ENCODE measurements at places on chromosomes 1 and 21.

- no peak for DNase-seq
Measured at GRCh38 chr1:7960165-7960564, 1.3 kb upstream of the PARK7 start.

DNA sequence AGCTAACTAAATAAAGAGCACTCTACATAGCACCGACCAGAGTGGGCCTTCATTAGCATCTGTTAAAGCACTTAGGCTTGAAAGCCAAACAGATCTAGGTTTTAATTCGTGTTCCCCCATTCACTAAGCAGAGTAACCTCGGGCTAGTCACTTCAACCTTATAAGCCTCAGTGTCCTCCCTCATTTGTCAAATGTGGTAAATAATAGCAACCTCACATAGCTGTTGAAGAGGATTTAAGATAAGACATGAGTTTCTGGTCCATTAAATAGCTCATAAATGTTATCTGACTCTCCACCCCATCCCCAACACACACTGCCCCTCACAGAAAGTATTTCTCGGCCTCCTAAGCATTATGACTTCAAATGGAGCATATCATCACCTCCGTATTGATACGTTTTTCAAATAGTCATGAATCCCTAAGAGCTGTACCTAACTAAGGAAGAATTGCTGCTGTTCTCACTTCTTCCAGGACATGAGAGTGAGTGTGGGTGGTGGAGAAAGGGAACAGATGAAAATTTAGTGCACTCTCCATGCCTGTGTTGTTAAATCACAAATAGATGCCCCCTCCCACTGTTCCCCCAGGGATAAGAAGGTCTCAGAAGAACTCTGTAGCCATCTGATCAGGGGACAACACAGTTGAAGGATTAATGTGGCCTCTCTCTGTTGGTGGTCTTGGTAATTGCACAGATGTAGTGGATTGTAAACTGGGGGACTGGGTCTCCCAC lies 47.6 kb downstream of the PLPP3 start:
- no peak for DNase-seq

GRCh38 chr21:46557919-46558392 lies 46.9 kb downstream of the S100B start:
- DNase-seq: no peak

- DNase-seq: no peak
Measured at GRCh38 chr1:164587617-164588501, 28.9 kb downstream of the PBX1 start.

DNA sequence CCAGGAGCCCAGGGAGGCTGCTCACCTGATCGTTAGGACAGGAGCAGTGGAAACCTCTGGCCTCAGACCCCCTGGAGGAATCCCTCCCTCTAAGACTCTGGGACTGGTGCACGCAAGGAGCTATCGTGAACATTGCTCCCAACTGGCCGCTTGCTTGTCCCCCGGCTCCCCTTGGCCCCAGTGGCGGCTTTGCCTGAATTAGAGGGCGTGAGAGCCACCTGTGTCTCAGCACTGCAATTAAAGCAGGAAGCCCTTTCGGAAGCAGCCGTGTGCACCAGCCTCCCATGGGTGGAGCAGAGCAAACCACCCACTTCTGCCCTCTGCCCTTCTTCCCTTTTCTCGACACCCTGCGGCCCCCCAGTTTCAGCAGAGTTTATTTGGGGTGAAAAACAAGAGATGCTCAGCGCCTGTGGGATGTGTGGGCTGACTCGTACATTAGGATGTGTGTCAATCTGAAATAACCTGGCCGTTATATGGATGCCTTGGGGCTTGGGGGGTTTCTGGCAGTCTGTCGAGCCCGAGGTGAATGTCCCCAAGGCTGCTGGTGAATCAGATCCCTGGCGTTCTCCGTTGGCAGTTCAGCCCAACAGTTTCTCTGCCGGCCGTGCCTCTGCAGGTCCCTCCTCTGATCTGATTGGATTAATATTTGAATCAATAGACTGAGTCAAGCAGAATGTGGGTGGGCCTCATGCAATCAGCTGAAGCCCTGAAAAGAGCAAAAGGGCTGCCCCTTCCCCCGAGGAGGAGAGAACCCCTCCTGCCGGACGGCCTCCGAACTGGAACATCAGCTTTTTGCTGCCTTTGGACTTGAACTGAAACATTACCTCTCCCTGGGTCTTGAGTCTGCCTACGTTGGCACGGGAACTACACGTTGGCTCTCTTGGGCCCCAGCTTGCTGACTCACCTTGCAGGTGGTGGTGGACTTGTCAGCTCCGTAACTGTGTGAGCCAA lies 7.3 kb upstream of the UMODL1 start:
- no peak for DNase-seq

DNA sequence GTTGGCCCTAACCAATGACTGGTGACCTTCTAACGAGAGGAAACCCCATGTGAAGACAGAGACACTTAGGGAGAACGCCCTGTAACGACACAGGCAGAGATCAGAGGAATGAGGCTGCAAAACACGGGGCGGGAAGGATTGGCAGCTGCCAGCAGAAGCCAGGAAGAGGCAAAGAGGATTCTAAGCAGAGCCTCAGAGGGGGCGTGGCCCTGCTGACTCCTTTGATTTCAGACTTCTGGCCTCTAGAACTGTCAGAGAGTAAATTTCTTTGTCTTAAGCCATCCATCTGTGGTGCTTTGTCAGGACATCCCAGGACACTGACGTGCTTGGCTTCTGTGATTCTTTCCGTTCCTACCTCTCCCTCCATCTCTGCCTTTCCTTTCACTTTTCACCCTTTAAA lies 79.3 kb downstream of the SH3BGR start:
- DNase-seq: no peak
